ENCODE measurements at places on chromosomes 1 and 21. TPM values are rescaled to one million over a fixed set of nuclear protein-coding genes. Genes with fewer than 3 reads are reported as not detected.

S100A9 gene
- 0.95 TPM for total RNA-seq

CYP4B1 gene
- not detected for total RNA-seq

FAM78B gene
- total RNA-seq = 0.13 TPM

GBP2 gene
- total RNA-seq = 61.6 TPM

SLC9C2 gene
- not detected for total RNA-seq

ACKR1 gene
- not detected for total RNA-seq

RAB13 gene
- 74.8 TPM for total RNA-seq

NR1I3 gene
- not detected for total RNA-seq

CALML6 gene
- 0.14 TPM for total RNA-seq

PRELP gene
- not detected for total RNA-seq

SELP gene
- 1.8 TPM for total RNA-seq

SPRR2G gene
- not detected for total RNA-seq

PIGP gene
- total RNA-seq = 5.7 TPM
